ENCODE measurements at places on chromosomes 1 and 21.

GRCh38 chr1:200660719-200661118 is 9.0 kb downstream of the DDX59 start:
- DNase-seq = no peak

DNA sequence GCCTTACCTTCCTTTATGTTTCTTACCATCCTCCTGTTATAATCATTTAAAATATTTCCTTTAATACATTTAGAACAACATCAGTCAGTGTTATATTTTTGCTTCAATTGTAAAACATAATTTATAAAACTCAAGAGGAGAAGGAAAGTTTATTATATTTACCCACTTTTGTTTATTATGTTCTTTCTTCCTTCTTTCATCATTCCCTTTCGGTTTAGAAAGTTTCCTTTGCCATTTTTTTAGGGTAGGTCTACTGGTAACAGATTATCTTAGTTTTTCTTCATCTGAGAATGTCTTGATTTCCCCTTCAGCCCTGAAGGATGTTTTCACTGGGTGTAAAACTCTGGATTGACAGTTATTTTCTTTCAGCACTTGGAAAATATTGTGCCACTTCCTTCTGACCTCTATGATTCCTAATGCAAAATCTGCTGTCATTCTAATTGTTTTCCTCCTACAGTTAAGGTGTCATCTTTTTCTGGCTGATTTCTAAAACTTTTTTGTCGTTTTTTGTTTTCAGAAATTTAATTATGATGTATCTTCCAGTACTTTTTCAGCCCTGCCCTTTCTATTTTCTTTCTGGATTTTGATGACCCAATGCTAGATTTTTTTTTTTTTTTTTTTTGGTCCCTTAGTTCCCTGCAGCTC is 25.0 kb downstream of the PTPN22 start:
- no peak for DNase-seq

GRCh38 chr21:37273911-37274690 is 7.0 kb upstream of the VPS26C start:
- no peak for DNase-seq

GRCh38 chr1:168966217-168966616 is 140.3 kb upstream of the ATP1B1 start:
- no peak for DNase-seq

DNA sequence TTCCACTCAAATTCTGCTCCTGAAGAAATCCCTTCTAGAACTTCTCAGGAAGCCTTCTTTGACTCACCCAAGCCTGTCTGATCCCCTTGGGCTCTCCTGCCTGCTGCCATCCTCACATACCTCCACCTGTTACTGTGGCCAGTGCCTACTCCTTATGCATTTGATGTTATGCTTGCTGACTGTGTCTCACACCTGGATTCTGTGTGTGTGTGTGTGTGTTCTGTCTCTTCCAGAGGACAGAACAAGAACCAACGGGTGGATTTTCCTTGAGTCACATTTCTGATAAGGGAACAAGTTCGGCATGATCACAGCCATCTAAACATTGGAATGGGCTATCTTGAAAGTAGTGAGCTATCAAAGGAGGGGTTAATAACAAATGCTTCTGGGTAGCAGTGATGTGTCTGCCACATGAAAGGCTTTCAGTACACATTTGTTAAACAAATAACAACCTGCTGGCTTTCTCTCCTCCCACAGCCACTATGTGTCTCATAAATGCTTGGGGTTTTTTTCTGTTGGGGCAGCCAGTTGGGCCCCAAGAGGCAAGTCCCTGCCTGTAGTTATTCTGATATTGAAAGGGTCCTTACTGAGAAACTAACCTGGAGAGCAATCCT is 8.9 kb upstream of the GPR37L1 start:
- DNase-seq = peak; percentile 95

DNA sequence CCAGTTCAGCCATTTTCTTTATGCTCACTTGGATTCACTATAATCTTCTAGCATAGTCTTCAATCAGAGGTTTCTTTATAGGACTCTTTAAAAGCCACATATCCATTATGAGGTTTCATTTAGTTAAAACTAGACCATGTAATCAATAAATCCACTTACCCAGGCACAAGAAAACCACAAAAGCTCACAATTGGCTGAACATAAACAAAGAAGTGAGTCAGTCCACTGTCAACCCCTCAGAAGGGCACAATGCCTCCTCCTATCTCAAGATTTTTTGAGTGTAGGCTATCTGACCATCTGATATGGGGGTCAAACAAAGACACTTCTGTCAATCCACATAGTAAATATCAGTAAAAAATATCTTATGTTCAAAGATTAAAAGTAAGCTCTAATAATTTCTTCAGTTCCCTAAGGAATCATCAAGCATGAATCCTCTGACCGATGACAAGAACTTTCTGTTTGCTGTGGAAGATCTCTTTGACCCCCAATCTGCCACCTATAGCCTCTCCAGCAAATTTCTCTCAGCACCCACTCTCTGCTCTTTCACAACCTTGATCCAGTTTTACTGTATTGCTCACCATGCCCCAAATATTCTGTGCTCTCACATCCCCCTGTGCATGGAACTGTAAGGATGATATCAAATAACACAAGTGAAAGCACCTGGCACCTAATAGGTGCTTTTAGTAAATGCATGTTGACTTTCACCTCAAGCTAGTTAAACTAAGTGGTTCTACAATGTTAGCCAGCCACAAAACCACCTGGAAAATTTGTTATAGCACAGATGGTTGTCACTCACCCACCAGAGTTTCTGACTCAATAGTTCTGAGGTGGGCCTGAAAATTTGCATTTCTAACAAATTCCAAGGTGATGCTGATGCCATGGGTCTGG is 16.7 kb downstream of the RAB3B start:
- peak; percentile 17 for DNase-seq

DNA sequence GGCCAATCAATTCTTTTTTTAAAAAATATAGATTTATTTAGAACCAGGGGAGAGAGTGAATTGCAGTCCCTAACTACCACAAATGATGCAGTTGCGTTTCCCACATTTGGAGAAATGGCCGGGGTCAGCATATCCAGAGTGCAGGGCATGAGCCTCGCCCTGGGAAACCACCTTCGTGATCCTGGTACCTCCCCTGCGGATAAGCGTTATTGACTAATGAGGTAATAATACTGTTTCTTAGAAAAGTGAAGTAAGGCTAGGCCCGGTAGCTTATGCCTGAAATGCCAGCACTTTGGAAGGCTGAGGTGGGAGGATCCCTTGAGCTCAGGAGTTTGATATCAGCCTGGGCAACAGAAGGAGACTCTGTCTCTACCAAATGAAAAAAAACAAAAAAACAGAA is 111.5 kb upstream of the SLC45A1 start:
- DNase-seq = no peak

DNA sequence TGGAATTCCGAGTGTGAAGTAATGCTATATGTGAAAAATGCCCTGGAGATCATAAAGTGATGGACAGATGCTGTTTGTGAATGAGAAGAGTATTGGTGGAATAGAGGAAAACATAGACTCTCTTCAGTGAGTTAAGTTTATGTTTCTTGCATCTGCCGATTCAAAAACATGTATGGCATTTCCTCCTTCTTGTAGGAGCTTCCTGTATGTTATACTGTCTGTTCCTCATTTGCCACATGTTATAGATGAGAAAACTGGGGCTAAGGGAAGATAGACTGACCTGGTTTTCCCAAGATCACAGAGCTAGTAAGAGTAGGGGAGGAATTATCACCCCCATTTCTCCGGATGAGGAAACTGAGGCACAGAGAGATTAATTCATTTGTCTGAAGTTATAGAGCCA is 41.1 kb upstream of the IL20 start:
- DNase-seq = no peak

DNA sequence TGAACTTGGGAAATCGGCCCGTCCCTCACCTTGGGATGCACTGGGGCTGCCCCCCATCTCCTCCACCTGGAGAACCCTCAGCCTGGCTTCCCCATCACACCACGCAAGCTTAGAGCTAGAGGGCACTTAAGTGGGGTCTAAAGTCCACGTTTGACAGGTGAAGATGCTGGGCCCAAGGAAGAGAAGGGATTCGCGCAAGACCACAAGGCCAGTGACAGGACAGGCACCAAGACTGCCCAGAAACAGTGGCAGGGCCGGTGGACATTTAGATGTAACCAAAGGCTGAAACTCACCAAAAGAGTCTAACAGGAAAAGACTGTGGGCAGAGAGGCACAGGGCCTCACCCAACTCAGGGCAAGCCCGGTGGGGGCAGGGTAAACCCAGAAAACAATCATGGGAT is 130.8 kb upstream of the EDN2 start:
- no peak for DNase-seq

DNA sequence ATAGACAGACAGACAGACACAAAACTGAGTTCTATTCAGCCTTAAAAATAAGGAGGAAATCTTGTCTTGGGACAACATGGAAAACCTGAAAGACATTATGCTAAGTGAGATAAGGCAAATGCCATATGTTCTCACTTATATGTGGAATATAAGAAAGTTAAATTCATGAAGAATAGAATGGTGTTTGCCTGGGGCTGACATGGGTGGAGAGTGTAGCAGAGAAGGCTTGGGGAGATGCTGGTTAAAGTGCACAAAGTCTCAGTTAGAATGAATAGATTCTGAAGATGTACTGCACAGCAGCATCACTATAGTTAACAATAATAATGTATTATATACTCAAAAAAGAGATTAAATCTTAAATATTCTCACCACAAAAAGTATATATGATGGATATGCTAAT is 355.5 kb downstream of the LRRIQ3 start:
- no peak for DNase-seq

DNA sequence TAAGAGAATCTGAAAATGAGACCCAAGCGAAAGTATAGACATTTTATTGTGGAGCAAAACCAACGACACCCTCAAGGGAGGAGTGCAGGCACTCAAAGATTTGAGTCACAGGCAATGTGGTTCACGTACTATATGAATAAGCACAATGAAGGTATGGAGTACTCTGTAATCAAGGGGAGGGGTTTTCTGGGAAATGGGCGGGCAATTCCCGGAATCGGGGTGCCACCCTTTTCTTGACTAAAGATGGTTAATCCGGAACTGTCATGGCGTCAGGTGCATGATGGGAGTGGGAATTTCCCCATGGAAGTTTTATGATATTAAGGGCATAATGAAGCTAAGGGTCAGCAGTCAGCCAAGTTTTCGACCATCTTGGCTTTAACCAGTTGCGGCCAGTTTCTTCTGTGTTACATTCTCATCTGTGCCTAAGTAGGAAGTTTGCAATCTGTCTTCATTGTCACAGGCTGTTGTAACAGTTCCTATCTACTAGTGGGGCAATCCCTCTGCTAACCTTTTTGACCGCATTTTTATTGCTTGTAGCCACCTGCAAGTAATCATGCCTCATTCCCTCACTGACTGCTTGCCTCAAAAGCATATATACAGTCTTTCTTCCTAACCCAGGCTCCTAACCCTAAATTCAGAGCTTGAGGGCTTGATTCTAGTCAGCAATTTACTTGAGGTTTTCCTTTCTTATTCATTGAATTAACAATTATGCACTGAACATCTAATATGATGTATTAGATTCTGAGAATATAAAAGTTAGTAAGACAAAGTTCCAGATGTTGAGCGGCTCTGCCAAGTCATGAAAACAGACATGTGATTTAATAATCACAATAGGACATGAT is 775 bp upstream of the AIM2 start:
- DNase-seq = no peak

DNA sequence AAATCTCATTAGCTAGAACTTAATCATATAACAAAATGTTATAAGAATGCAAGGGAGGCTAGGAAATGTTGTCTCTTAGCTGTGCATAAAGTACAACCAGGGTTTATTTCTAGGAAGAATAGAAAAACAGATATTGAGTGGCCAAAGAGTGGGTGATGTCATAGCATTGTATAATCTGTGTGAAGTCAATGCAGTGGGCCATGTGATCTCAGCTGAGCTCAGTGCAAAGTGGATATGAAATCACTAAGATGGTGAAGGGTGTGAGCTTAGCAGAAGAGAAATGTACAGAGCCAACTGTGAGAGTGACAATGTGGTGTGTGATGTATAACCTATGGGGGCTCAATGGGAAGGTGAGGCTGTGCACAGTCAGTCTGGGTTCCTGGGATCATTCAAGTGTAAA is 29.7 kb upstream of the DUSP23 start:
- no peak for DNase-seq

DNA sequence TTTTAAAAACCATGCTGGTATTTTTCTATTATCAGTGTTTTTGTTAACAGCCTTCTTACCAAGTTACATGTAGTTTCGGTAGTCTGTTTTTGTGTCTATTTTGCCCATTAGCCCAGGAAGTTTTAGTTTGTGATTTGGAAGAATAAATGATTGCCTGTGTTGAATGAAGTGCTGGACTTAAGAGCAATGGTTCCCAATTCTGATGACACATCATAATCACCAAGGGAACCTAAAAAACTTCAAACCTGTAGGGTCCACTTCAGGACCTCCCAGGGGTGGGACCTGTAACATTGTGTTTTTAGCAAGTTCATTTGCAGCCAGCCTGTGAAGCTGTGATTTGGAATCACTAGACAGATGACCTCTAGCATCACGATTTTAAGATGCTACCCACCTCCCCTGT is 43.0 kb upstream of the ST6GALNAC3 start:
- no peak for DNase-seq

DNA sequence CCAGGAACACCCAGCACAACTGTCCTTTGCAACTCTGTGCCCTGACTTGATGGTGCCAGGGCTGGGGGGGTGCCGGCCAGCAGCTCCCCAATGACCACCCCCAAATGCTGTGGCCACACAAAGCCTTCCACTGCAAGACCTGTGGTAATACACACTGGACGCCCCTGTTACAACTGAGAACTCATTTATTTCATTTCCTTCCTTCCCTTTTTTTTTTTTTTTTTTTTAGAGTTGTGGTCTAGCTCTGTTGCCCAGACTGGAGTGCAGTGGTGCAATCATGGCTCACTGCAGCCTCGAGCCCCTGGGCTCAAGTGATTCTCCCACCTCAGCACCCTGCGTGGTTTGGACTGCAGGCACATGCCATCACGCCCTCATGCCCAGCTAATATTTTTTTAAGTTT is 25.2 kb downstream of the TP73 start:
- no peak for DNase-seq

GRCh38 chr1:59768792-59769735 is 45.7 kb upstream of the HOOK1 start:
- DNase-seq = no peak

GRCh38 chr1:40096646-40096976 is 441 bp downstream of the PPT1 start:
- DNase-seq = no peak

GRCh38 chr1:167720965-167721616 is 691 bp upstream of the MPZL1 start:
- peak; percentile 57 for DNase-seq

Data from SW480 (cell line).